Myocyte (in vitro differentiated cells): ENCODE measurements at places on chromosomes 6 and 20. TPM values are rescaled to one million over a fixed set of nuclear protein-coding genes. Genes with fewer than 3 reads are reported as not detected.

Gene TRIM31
- not detected in 2 replicates for total RNA-seq

Gene C6orf141
- total RNA-seq: 0.08 TPM in 1 of 2 replicates, not detected in the other

Gene PSMB1
- 262 and 290 TPM in 2 replicates for total RNA-seq

Gene MYBL2
- total RNA-seq: 0.16 and 0.21 TPM in 2 replicates

Gene TFAP2D
- total RNA-seq: not detected in 2 replicates

Gene PCNA
- total RNA-seq: 57.8 and 63.9 TPM in 2 replicates

Gene C6orf163
- 0.10 and 0.75 TPM in 2 replicates for total RNA-seq

Gene RWDD2A
- total RNA-seq: 4.3 and 4.8 TPM in 2 replicates

Gene THBD
- total RNA-seq: 14.2 and 17.9 TPM in 2 replicates

GRCh38 chr6:166778046-166778445 lies 151.0 kb upstream of the RPS6KA2 start:
- DNase-seq: no peak

GRCh38 chr20:8255945-8256632 lies 124.0 kb downstream of the PLCB1 start:
- DNase-seq: no peak

- DNase-seq: no peak
Measured at GRCh38 chr20:48609491-48609978, 218.3 kb downstream of the PREX1 start.

DNA sequence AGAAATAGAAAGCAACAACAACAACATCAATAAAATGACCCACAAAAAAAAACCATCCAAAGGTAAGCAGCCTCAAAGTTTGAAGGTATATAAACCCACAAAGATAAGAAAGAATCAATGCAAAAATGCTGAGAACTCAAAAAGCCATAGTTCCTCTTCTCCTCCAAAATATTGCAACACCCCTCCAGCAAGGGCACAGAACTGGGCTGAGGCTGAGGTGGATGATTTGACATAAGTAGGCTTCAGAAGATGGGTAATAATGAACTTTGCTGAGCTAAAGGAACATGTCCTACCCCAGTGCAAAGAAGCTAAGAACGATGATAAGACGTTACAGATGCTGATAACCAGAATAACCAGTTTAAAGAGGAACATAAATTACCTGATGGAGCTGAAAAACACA lies 188.8 kb upstream of the BTBD3 start:
- DNase-seq: no peak

DNA sequence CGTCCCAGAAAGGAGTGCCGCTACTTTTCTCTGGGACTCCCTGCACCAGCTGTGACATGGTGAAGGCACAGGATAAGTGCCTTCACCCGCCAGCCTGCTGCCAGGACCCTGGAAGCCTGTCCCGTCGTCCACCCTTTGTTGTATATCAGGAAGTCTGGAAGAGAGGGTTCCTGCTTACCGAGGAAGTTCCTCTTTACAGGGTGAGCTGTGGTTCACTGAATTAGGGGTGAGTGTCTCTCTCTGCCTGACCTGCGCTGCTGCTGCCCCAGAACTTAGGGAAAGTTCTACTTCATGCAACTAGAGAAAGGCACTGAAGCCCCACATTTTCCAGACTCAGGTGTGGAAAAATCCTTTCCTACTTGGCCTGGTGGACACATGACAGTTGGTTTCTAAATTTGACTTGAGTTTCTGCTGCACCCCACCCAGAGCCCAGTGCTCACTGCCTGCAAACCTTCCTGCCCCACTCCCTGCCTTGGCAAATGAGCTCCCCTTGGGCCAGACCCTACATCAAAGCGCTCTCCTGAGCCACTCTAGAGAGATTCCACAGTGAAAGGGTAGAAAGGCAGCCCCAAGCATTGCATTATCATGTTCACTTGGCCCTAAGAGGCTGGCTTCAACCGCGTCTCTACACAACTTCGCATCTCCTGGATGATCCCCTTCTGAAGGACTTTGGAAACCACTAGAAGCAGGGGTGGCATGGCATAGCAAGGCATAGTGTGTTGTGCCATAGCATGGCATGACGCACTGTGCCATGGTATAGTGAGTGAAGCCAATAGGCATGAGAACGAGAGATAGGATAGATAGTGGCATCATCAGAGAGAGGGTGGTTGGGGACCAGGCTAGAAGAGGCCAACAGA lies 215.8 kb upstream of the CDYL start:
- DNase-seq: no peak

GRCh38 chr6:53353624-53354023 lies 4.9 kb upstream of the ELOVL5 start:
- no peak for DNase-seq

GRCh38 chr20:49098136-49098535 lies 52.0 kb downstream of the CSE1L start:
- no peak for DNase-seq

DNA sequence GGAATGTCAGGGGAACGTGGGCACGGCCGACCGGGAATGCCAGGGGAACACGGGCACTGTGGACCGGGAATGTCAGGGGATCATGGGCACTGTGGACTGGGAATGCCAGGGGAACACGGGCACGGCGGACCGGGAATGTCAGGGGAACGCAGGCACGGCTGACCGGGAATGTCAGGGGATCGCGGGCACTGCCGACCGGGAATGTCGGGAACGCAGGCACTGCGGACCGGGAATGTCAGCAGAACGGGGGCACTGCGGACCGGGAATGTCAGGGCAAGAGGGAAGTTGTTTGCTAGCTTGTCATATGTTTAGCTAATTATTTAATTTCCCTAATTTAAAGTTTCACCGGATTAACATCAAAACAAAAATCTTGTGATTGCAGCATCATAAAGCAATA lies 37.4 kb upstream of the BHLHE23 start:
- no peak for DNase-seq

GRCh38 chr6:136063096-136063495 lies 187.0 kb downstream of the MTFR2 start:
- DNase-seq: no peak
